ENCODE measurements at places on chromosomes 2 and 18.

GRCh38 chr18:36333414-36333813 lies 35.9 kb downstream of the FHOD3 start:
- DNase-seq = peak; percentile 32

- no peak for DNase-seq
These were observed 22.9 kb downstream of the MLPH start for GRCh38 chr2:237509905-237510304.

DNA sequence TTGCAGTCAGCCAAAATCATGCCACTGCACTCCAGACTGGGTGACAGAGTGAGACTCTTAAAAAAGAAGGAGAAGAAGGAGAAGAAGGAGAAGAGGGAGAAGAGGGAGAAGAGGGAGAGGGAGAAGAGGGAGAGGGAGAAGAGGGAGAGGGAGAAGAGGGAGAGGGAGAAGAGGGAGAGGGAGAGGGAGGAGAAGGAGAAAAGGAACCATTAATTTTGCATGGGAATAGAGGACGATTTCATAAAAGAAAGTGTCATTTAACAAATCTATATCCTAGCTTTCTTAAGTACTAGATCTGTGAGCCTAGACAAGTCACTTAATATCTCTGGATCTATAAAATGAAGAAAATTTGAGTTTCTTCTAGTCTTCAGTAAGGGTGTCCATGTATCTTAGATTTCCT lies 9.6 kb downstream of the NOL10 start:
- DNase-seq = no peak

DNA sequence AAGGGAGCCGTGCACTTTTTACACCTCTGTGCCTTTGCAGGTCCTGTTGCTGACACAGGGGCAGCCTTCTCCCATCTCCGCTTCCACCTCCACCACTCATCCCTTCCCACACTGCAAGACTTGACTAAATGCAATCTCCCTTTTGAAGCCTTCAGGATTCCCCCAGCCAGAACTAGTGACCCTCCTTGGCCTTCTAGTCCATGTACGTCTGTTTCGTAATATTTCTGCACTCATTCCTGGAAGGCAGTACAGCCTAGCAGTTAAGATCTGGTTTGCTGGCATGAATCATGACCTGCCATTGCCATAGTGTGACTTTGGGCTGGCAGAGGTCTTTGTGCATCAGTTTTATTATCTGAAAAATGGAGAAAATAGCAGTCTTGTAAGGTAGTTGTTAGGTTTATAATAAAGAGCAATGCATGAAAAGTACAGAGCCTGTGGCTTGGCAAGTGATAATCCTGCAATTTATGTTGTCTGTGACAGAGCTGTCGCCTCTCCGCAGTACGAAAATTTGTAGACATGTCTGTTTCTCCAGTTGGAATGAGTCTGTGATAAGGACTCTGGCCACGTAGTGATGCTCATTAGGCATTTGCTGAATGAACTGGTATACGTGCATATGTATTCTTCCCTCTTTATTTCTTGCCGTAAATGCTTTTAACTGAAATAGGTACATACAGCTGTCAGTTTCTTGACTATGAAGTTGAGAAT lies 36.7 kb downstream of the NCK2 start:
- DNase-seq = no peak

- DNase-seq = no peak
These were observed 12.1 kb downstream of the ADAM17 start for GRCh38 chr2:9543557-9543956.

DNA sequence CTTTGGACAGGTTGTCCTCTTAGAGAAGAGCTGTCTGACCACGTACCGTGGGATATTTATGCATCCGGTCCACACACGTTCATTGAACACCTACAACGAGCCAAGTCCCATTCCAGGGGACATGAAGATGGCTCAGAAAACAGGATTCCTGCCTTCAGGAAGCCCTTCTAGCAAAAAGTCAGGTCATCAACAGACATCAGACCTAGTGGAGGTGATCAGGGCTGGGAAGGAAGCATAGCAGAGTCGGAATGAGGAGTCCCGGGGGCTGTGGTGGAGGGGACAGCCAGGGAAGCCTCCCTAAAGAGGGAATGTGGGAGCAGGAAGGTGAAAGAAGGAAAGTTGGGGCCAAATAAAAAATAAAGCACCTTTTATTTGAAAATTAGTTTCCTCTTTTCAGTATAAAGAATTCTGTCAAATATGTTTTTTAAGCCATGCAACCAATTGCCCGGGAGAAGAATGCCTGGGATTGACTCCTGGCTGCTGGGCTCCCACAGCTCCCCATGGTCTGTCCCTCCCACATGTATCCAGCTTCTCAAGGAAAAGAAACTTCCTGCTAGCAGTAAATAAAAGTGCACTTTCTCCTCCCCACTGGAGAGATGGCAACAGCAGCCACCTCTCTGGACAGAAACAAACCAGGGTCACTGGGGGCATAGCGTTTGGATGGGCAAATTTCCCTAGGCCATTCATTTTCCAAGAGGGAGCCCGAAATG lies 144.8 kb downstream of the SMAD7 start:
- no peak for DNase-seq

GRCh38 chr18:76875390-76876325 lies 53.3 kb downstream of the ZNF236 start:
- peak; percentile 20 for DNase-seq

DNA sequence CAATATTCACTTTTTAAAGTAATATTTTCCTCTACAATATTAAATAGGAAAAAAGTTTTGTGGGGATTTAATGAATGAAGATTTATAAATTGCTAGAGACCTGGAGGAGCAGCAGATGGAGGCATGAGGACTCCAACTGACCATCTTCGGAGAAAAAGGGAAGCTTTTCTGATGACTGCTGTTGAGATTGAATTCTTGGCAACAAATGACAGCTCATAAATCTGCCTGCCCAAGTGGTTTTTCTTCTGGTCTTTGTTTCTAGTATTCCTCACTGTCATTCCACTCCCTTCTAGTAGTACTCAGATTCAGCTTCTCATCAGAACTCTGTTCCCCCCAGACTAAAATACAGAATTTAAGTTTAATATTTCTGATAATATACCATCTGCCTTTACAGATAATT lies 157.0 kb downstream of the EML6 start:
- DNase-seq = no peak

GRCh38 chr2:208466920-208467298 lies 60.3 kb downstream of the PTH2R start:
- no peak for DNase-seq

- DNase-seq = no peak
These were observed 101.6 kb downstream of the PTGR3 start for GRCh38 chr18:75107196-75107930.

DNA sequence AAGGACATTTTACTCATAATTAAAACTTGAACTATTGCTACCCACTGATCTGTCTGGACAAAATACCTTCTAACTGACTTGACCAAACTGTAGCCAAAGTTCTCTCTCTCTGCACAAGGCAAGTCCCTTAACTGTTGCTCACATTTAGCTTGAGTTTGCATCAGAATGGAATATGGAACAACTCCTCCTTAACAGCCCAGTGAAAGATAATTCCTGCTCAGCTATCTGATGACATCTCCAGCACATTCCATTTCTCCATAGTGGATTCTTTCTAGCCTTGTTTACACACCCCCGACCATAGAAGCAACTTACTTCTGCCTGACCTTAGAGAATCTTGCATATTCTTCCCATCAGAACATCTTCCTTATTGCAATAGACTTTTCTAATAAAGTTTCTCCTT lies 317.2 kb upstream of the CDH2 start:
- DNase-seq = no peak

DNA sequence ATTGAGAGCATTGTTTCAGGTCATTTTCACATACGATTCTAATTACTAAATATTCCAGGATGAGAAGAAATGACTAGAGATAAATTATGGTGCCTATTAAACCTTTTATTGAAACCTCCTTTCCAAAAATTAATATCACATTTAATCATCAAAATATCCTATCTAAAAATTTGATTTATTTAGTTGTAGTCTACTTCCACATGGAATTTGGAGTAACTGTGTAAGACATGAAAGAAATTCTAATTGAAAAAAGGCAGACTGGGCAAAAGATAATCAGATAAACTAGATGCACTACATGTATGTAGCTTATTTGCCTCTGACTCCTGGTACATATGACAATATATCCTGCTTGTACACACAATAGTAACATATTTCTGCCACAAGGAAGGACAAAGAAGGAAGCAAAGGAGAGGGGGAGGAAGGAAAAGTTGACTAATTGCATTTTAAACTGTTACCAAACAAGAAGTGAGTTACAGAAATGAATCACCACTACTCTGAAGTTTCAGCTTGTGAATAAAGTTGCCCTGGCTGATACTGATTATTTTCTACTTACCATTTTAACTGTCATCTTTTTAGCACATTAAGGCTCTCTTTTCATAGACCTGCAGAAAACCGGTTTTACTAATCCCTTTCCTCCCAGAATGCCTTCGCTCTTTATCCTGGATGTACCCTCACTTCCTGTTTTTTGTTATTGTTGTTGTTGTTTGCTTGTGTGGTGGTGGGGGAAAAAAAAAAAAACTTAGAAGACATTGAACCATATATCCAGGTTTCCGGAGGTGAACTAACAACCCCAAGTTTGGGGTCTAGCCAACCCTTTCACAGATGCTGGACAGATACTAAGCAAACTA lies 28.4 kb downstream of the NRXN1 start:
- DNase-seq = peak; percentile 42

DNA sequence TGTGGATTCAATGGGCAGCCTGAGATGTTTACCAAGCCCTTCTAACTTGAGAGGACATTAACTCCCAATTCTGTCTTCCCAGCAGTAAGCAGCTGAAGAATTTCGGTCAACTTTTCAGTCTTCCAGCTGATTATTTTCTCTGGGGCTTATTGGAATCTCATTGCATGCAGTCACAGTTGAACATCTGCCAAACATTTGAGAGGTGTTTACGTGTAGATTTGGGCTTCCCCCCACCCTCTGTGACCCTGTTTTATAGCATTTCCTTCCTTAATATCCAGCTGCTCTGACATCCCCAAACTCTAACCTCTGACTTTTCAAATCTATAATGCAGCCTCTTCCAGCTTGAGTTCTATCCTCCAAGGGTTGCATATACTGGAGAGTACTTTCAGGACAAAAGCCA lies 16.5 kb upstream of the VIT start:
- DNase-seq = no peak

DNA sequence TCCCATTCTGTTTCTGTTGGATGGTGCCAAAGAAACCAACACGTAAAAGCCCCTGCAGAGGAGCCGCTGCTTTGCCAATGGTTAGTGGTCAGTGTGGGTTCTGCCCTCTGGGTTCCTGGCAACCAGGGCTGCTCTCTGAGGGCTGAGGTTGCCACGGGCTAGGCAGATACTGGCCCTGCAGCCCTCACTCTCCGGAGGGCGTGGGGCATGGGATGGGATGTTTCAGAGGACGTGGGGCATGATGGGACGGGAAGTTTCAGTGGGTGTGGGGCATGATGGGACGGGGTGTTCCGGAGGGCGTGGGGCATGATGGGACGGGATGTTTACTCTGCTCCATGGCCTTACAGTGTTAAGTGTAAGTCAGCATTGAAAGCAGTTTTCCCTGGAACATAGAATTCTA lies 34.2 kb downstream of the ADI1 start:
- no peak for DNase-seq

GRCh38 chr2:45072064-45072861 lies 63.0 kb upstream of the SIX2 start:
- no peak for DNase-seq

GRCh38 chr18:44826418-44827259 lies 146.0 kb downstream of the SETBP1 start:
- peak; percentile 72 for DNase-seq

- DNase-seq = no peak
These were observed 40.4 kb downstream of the CHST9 start for GRCh38 chr18:27144672-27145071.

- DNase-seq = no peak
These were observed 304.4 kb downstream of the ZNF407 start for GRCh38 chr18:74902147-74902455.

DNA sequence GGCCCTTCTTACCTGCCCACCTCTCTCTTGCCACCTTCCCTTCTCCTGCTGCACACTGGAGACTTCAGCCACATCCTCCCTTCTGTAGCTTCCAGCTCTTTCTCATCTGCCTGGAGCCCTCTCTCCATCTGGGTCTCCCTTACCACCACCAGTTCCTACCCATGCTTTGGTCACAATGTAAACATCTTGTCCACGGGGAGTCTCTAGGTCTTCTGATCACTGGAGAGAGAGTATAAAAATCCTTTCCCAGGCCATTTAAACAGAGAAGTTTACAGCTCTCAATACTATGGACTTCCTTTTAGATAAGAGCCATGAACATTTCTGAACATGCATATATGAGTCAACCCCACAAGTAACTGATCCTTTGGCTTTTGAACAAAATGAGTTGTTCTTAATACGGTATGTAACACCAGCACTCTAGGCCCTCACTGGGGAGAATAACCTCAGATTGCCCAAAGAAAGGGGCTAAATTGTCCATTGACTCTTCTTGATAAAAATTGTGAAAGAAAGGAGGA lies 5.8 kb downstream of the ARHGAP25 start:
- DNase-seq = peak; percentile 49

DNA sequence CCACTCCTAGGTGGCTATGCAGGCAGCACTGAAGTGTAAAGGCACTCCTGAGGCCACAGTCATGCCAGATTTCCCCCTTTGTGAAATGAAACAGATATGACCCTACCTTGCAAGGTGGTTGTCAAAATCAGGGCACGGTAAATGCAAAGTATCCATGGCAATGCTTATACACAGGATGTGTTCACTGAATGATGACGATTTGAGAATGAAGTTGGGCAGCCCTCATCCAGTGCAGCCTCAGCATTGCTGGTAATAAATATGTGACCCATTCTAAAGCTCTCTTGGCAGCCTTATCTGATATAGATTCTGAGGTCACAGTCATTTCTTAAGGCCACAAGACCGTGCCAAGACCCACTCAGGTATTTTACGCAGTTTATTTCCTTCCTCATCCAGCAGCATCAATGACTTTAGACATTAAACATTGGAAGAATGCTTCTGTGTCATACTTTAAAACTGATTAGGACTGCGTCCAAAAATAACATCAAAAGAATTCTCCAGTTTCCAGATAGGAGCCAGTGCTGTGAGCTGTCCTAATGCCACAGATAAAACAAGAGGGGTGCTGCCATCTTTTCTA lies 125.5 kb upstream of the SERTAD2 start:
- peak; percentile 66 for DNase-seq

DNA sequence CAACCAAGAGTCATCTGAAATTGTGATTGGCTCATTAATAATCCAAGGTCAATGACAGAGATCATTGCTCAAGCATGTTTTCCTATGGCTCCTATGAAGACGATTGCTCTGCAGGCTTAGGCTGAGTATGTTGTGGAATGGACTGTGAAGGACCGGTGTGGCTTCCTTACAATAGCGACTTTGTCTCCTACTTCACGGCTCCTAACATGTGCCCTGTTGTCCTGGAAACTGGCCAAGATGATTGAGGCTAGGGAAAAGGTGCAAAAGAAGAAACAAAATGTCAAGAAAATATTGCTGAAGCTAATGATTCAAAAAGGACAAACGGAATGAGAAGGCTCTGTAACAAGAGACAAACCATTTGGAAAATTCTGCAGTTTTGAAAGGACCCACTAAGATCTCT lies 24.3 kb downstream of the DLGAP1 start:
- DNase-seq = no peak

DNA sequence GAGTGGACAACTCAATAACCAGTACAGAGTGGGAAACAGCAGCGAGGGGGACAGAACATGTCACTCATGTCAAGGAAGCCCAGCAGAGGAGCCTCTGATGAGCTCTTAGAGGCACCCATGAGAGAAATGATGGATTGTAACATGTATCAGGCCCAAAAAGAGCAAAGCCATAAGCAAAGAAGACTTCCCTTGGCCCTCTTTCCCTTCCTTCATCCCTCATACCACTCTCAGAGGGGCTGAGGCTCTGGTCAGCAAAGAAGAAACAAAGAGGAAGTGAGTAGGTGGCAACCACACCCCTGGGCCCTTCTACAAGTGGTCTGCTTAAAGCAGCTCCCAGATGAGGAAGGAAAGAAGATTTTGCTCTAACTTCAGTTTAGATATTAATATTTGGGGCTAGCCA lies 112.8 kb downstream of the CDC42EP3 start:
- no peak for DNase-seq

Measured in mammary epithelial cell (primary cell).